ENCODE measurements at places on chromosomes 7 and 10. TPM values are rescaled to one million over a fixed set of nuclear protein-coding genes. Genes with fewer than 3 reads are reported as not detected.
A peak's percentile ranks its signal among the peaks of the same experiment; 100 is the strongest.

DNA sequence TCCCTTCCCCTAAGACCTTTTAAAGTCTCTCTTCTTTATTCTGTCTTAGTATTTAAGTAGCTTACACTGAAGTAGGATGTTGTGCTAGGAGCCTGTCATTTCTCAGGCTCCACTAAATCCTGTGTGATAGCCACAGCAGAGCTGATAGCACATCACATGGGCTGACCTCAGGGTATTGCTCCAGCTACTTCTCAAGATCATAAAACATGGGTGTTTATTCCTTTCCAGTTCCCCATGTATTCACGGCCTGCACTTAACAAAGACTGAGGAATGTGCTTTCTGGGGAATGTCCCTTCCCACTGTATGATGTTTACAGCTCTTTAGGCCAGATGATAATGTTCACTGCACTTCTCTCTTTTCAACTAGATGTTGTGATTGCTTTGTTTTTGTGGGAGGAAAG lies 1086.8 kb downstream of the KCNMA1 start:
- H3K4me1 ChIP-seq: no peaks in the 10 kb centered on the region
- DNase-seq: no peak
- H3K27ac ChIP-seq: no peak overlapping the region
- no peak overlapping the region for H3K4me3 ChIP-seq

DNA sequence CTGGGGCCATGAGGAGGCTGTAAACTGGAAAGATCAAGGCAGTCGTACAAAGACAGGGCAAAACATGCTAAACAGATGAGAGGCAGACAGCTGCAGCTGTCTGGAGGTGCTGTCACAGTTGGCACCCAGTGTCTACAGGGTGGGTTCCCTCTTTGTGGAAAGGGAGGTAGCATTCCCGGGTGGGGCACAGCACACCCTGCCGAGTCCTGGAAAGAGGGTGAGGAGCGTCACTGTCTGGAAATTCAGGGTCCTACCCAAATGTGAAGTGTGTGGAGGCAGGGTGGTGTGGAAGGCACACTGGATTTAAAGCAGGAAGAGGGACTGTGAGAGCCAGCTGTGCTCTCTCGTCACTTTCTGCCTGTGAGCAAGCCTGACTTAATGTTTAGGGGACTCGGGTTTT lies 356.2 kb downstream of the SDK1 start:
- DNase-seq: no peak
- no peak overlapping the region for H3K27ac ChIP-seq
- no peaks in the 10 kb centered on the region for H3K27me3 ChIP-seq
- no peaks in the 10 kb centered on the region for H3K4me1 ChIP-seq
- no peak overlapping the region for H3K4me3 ChIP-seq

GRCh38 chr10:126166797-126167196 lies 221.5 kb downstream of the ADAM12 start:
- DNase-seq: no peak
- no peaks in the 10 kb centered on the region for H3K27me3 ChIP-seq
- H3K4me1 ChIP-seq: no peaks in the 10 kb centered on the region
- no peaks in the 10 kb centered on the region for H3K36me3 ChIP-seq

DNA sequence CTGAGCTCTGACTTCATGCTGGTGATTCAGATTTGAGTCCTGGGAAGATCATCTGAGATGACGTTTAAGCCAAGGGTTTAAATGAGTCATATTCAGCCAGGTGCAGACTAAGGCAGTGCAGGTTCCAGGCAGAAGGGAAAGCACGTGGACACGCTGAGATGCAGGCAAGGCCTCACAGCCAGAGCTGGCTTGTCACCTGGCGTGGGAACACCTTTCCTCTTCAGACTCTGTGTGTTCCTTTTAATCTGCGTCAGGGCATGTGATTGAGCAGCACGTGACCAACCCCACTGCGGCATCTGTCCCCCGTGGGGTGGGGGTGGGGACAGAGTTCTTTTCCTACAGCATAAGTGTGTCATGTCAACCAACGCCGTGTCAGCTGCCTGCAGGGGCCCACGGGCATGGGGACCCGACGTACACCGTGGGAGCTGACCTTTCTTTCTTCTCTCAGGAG lies 10.7 kb upstream of the IDI2 start:
- no peak overlapping the region for H3K27ac ChIP-seq
- H3K36me3 ChIP-seq: peaks cover 25% of the 10 kb centered on the region

DNA sequence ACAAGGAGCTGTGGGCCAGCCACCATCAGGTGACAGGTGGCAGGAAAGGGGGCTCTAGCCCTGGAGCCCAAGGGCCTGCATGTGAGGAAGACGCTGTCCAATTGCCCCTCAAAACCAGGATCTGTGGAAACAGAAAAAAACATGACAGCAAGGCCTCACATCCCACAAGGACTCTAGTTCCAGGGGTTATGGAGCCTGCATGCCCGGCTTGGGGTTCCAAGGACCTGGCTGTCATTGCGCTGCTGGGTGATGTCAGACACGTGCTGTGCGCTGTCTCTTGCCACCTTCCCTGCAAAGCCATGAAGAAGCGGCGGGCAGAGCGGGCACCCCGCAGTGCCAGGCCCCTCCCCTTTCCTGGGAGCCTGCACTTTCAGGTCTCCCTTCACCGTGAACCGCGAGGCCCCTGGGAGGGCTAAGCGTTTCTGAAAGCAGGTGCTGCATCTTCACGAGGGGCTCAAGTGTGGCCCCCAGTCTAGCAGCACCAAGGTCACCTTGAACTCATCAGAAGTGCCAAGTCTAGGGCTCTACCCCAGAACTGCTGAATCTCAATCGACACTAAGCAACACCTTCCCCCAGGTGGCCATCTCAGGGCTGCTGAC lies 15.1 kb upstream of the CRYGN start:
- no peak for DNase-seq
- no peaks in the 10 kb centered on the region for H3K27me3 ChIP-seq
- H3K4me3 ChIP-seq: no peak overlapping the region
- no peaks in the 10 kb centered on the region for H3K36me3 ChIP-seq
- no peak overlapping the region for H3K27ac ChIP-seq
- no peaks in the 10 kb centered on the region for H3K4me1 ChIP-seq

GRCh38 chr10:99522470-99523250 lies 10.1 kb upstream of the NKX2-3 start:
- no peak overlapping the region for H3K27ac ChIP-seq
- peaks cover 3% of the 10 kb centered on the region for H3K4me1 ChIP-seq
- no peak for DNase-seq
- no peaks in the 10 kb centered on the region for H3K36me3 ChIP-seq
- no peak overlapping the region for H3K4me3 ChIP-seq

GRCh38 chr7:85829817-85830432 lies 643.1 kb upstream of the SEMA3D start:
- H3K4me1 ChIP-seq: no peaks in the 10 kb centered on the region
- DNase-seq: peak; percentile 64
- no peaks in the 10 kb centered on the region for H3K36me3 ChIP-seq
- no peaks in the 10 kb centered on the region for H3K27me3 ChIP-seq

- no peaks in the 10 kb centered on the region for H3K27me3 ChIP-seq
- H3K4me1 ChIP-seq: no peaks in the 10 kb centered on the region
- no peak overlapping the region for H3K4me3 ChIP-seq
- no peak overlapping the region for H3K27ac ChIP-seq
- no peak for DNase-seq
- no peaks in the 10 kb centered on the region for H3K36me3 ChIP-seq
Observed at GRCh38 chr7:12970626-12971025, 283.2 kb downstream of the ARL4A start.

DNA sequence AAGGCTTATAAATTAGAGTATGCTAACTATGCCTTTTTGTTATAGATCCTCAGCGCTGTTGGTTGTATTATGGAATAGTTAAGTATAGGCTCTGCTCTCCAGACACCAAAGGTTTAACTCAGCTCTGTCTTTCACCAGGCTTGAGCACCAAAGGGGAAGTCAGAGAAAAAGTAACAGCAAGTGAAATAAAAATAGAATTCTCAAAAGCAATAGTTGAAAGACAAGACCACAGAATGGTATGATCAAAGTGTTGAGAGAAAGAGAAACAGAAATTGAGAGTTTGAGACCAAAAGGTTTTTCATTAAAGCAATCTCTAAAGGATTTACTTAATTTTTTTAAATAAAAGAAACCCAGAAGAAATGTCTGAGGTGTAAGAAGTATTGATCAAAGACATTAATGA lies 529.8 kb upstream of the C7orf33 start:
- no peak overlapping the region for H3K4me3 ChIP-seq
- no peak for DNase-seq
- H3K4me1 ChIP-seq: no peaks in the 10 kb centered on the region
- no peaks in the 10 kb centered on the region for H3K36me3 ChIP-seq

DNA sequence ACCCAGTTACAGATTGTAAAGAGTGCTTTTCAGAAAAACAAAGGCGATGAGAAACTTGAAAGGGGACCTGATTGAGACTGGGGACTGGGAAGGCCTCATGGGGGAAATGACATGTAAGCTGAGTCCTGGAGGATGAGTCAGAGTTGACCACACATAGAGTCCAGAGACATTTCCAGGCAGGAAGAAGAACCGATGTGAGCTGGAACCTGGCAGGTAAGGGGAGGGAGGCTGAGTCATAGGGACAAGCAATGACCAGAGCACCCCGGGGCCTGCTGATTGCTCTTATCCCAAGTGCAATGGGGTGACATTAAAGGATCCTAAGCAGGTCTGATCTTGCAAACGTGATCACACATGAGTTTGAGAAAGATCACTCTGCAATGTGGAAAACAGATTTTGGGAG lies 11.7 kb downstream of the TLL2 start:
- no peaks in the 10 kb centered on the region for H3K27me3 ChIP-seq
- H3K27ac ChIP-seq: no peak overlapping the region
- no peaks in the 10 kb centered on the region for H3K36me3 ChIP-seq
- H3K4me1 ChIP-seq: no peaks in the 10 kb centered on the region
- H3K4me3 ChIP-seq: no peak overlapping the region

DNA sequence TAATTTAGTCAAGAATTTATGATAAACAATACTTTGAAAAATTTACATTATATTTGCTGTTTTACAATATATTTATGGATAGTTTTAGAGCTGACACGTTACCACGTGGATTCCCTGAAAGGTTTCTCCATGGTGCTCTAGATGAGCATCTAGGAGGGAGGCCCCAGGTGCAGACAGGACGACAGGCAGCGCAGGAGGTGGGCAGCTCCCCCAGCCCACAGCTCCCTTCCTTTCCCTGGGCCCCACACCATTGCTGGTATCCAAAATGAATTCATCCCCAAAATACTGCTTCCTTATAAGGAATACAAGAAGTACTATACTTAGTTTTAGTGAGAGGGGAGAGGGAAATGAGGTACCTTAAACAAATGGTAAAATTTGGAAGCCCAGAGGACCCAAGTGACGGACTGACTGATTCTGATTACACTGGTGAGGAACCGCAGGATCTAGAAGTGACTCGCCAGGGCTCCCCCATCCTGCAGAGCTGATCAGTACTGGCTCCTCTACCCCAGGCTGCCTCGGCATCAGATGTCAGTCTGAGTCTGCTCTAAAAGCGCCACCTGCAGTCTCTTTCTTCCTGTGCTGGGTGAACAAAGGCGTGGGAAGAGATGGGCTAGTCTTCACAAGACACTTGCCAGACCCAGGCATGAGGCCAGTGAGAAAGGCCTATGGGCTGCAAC lies 89.2 kb downstream of the DLG5 start:
- H3K4me3 ChIP-seq: no peak overlapping the region
- no peak overlapping the region for H3K27ac ChIP-seq
- peak; percentile 90 for DNase-seq
- H3K27me3 ChIP-seq: no peaks in the 10 kb centered on the region
- no peaks in the 10 kb centered on the region for H3K36me3 ChIP-seq
- peaks cover 21% of the 10 kb centered on the region for H3K4me1 ChIP-seq

DNA sequence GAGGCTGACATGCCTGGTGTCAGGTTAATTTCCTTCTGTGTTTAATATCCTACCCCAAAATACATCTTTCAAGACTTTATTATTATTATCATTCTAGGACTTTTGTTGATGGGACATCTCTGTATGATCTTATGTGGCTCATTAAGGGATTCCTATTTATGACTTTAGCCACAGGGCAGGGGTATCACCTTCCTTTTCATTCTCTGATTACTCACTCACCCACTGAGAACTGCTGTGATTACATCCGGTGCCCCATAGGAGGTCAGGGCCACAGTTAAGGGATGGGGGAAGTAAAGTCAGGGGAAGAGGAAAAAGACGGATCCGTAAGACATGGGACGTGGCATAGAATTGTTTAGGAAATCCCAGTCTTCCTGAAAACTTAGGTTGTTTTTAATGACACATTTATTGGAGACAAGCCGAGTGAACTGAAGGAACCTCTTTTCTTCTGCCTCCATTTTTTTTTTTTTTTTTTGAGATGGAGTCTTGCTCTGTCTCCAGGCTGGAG lies 61.0 kb upstream of the PITRM1 start:
- no peak overlapping the region for H3K4me3 ChIP-seq
- H3K27ac ChIP-seq: no peak overlapping the region
- no peak for DNase-seq

DNA sequence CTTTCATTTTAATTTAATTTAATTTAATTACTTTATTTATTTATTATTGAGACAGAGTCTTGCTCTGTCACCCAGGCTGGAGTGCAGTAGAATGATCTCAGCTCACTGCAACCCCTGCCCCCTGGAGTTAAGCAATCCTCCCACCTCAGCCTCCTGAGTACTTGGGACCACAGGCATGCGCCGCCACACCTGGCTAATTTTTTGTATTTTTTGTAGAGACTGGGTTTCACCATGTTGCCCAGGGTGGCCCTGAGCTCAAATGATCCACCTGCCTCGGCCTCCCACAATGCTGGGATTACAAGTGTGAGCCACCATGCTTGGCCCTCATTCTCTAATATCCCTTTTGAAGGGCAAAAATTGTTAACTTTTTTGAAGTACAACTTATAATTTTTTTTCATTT lies 92.9 kb downstream of the XRCC2 start:
- H3K4me1 ChIP-seq: no peaks in the 10 kb centered on the region
- H3K36me3 ChIP-seq: no peaks in the 10 kb centered on the region
- no peaks in the 10 kb centered on the region for H3K27me3 ChIP-seq
- H3K27ac ChIP-seq: no peak overlapping the region
- no peak overlapping the region for H3K4me3 ChIP-seq
- DNase-seq: no peak

GRCh38 chr10:119245272-119245671 lies 37.9 kb downstream of the GRK5 start:
- H3K27ac ChIP-seq: no peak overlapping the region
- H3K27me3 ChIP-seq: no peaks in the 10 kb centered on the region
- H3K4me1 ChIP-seq: no peaks in the 10 kb centered on the region
- no peak overlapping the region for H3K4me3 ChIP-seq

DNA sequence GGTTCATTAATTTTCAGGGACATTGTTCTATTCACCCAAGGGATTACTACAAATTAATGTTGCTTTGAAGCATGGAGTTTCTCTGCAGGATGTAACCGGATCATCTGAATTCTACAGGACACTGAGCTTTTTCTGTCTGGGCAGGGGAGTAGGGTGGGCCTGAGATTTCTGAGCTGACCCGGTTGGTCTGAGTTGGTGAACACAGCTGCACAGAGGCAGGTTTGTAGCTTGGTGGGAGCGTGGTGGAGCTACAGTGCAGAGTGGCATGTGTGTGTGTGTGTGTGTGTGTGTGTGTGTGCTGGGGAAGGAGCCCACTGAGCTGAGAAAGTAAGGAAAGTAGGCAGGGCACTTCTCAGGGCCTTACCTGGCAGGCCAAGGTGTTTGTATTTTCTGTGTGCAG lies 62.6 kb downstream of the SH2D4B start:
- H3K4me1 ChIP-seq: peaks cover 18% of the 10 kb centered on the region
- H3K27me3 ChIP-seq: no peaks in the 10 kb centered on the region
- no peaks in the 10 kb centered on the region for H3K36me3 ChIP-seq
- no peak overlapping the region for H3K27ac ChIP-seq
- no peak overlapping the region for H3K4me3 ChIP-seq
- DNase-seq: no peak

GRCh38 chr7:69791739-69792138 lies 193.5 kb downstream of the AUTS2 start:
- no peak for DNase-seq
- no peaks in the 10 kb centered on the region for H3K36me3 ChIP-seq
- H3K4me1 ChIP-seq: peaks cover 6% of the 10 kb centered on the region
- H3K4me3 ChIP-seq: no peak overlapping the region
- no peak overlapping the region for H3K27ac ChIP-seq
- no peaks in the 10 kb centered on the region for H3K27me3 ChIP-seq

Gene RPEL1
- total RNA-seq: not detected

Gene GIMAP6
- total RNA-seq: not detected

Gene TAS2R3
- 1.0 TPM for total RNA-seq

Gene PLXDC2
- not detected for total RNA-seq

Gene GARIN1A
- total RNA-seq: 1.8 TPM
